Fibroblast of skin of left biceps (primary cell): ENCODE measurements at places on chromosomes 11 and 22.
A peak's percentile ranks its signal among the peaks of the same experiment; 100 is the strongest.

GRCh38 chr22:49961005-49961600, 531 bp downstream of the PIM3 start:
- DNase-seq = no peak

GRCh38 chr11:47003180-47003877, 66.8 kb downstream of the CSTPP1 start:
- no peak for DNase-seq

- peak; percentile 48 for DNase-seq
Measured at GRCh38 chr11:19419021-19419750, 178.4 kb upstream of the E2F8 start.

- no peak for DNase-seq
Measured at GRCh38 chr11:128343135-128343514, 244.2 kb downstream of the ETS1 start.

DNA sequence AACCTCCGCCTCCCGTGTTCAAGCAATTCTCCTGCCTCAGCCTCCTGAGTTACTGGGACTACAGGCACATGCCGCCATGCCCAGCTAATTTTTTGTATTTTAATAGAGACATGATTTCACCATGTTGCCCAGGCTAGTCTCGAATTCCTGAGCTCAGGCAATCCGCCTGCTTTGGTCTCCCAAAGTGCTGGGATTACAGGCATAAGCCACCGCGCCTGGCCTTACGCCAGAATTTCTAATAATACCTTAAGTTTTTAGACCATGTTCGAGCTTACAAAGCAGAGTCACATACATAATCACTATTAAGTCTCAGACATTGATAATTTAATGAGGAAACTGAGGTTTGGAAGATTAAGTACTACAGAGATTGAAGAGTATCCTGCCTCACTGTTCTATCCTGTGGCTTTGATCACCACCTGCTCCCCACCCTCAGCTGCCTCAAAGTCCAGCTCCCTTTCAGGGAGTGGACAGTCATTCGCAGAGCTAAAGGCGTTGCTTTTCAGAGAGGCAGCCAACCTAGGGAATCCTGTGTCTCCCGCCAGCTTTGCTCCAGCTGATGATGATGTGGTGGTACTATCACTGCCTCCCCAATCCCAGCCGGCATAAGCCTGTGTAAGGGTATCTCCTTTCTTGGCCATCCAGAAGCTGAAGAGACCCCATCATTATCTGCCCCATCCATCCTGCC, 7.7 kb downstream of the UBASH3B start:
- no peak for DNase-seq

DNA sequence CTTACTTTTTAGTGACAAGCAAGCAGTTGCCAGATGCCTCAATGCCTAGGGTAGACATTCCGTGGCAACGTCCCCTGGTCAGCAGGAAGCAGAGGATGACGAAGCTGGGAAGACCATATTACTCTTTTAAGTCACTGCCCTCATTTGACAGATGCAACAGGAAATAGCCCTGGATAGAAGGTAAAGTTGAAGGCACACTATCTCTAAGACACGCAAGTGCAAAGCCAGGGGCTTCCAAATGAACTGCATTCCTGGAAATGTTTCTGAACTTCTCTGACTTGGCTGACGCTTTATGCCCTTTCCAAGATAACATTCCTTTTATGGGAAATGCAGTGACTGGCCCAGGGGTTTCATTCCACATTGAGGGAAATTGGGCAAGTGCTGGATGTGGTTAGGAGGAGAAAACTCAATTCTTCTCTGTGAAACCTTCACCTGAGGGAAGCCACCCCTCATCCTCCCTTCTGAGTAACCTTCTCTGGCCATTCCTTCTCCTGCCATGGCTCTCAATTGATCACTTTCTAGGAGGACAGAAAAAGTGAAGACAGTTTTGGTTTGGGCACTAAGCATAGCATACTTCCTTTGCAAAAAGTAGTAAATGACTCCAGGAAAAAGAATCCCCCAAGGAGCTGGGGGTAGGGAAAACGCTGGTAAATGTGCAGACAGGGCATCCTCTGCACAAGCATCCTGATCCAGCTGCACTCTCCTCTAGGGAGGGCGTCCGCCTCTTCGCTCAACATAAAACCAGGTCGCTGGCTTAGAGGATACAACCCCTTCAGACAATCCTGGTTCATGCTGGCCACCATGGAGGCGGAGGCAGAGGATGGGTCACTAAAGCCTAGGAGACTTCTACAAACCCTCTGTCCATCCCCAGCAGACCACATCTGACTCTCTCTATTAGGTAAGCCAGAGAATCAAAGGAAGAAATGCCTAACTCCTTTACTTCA, 14.5 kb downstream of the PCSK7 start:
- peak; percentile 32 for DNase-seq

DNA sequence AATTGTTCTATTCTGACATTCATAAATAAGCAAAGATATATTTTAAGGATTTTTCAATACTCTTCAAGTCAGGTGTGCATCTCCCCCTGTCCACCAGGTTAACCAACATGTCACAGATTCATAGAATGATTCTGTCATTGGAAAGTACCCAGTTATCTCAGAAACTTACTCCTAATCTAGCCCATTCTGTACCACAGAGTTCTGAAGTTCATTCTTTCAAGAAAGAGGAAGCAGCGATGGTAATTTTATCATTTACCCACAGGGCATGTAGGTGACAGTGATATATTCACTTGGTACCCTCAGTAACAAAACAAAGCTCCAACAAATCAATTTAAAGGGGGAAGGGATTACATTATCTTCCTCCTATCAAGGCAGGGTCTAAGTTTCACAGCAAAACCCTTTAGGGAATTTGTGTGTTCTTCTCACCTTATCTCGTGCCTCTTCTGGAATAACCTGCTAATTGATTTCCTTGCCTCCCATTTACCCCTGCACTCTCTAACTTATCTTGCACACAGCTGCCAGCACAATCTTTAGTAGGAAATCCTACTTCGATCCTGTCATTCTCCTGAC, 19.0 kb upstream of the MPPED2 start:
- no peak for DNase-seq

DNA sequence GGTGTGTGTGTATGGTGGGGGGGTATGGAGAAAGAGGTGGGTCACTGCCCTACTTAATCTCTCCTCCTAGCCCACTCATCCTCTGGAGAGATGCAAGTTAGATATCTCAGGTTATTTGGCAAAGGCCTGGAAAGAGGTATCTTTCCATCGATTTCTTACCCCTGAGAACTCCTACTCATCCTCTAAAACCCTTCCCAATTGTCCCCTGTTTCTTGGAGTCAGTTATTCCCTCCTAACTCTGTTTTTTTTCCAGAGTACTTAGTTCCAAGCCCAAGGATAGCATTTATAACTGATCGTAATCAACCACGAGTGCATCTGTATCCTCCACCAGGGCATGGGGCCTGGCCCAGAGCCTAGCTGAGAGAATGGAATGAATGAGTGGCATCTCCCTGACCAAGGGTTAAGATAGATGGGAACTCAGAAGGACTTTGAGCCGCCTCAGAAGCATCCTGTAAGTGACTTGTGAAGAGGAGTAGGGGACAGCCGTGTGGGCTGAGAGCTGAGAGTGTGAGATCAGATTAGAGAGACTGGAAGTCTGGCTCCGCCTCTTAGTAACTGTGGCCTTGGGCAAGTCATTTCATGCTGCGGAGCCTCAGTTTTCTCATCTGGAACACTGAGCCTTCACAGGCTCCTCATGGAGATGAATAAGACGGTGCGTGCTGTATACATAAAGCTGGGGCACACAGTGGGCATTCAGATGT, 16.2 kb downstream of the CD6 start:
- DNase-seq = no peak

DNA sequence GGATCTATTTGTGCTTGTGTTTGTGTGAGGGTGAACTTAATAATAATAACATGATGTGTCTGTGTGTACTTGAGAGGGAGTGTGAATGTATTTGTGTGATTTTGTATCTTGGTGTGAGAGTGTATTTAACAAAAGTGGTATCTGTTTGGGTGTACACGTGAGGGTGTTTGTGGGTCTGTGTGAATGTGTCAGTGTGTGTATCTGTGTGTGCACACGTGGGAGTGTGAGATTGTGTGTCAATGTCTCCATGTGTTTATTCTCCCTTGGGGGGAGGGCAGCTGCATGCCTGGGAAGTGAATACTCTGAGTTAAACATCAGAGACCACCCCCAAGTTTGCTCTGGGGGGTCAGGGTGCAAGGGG, 15.0 kb upstream of the RPS19BP1 start:
- no peak for DNase-seq

DNA sequence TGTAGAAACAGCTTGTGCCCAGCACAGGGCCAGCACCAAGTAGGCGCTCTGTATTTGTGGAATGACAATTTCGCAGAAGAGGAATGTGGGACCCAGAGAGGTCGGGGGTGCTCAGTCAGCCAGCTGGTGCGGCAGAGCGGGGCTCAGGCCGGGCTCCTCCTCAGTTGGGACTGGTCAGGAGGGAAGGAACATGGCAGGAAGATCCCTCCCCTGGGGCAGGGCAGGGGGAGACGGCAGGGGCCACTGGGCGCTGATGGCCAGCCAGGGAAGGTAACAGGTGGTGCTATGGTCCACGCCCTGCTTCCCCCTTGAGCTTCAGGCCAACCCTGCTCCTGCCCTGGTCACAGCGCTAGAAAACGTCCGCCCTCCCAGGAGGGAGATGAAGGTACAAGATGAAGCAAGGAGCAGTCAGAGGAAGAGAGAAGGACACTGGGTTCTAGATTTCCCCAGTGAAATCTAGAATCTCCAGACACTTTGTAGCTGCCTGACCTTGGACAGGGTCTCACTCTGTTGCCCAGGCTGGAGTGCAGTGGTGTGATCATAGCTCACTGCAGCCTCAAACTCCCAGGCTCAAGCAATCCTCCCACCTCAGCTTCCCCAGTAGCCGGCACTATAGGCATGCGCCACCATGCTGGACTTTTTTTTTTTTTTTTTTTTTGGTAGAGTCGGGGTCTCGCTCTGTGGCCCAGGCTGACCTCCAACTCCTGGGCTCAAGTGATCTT, 13.5 kb upstream of the SPI1 start:
- DNase-seq = no peak

GRCh38 chr11:79421820-79422219, 19.0 kb downstream of the TENM4 start:
- DNase-seq = no peak

- DNase-seq = no peak
Measured at GRCh38 chr22:28005513-28005912, 86.5 kb upstream of the PITPNB start.

DNA sequence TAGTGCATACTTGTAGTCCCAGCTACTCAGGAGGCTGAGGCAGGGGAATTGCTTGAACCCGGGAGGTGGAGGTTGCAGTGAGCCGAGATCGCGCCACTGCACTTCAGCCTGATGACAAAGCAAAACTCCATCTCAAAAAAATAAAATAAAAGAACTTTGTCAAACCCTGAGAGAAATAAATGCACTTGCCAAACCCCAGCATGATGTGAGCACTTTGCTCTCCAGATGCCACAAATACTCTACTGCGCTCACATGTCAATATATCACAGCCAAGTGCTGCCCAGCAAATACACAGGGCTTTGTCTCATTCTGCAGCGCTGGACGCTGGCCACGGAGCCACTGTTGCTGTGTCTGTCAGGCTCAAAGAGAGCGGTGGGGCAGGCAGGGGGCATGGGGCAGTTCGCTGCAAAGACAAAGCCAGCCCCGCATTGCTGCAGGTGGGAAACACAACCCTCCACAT, 45.1 kb downstream of the AHNAK start:
- DNase-seq = no peak

GRCh38 chr22:39177456-39177775, 24.9 kb upstream of the CBX7 start:
- no peak for DNase-seq

DNA sequence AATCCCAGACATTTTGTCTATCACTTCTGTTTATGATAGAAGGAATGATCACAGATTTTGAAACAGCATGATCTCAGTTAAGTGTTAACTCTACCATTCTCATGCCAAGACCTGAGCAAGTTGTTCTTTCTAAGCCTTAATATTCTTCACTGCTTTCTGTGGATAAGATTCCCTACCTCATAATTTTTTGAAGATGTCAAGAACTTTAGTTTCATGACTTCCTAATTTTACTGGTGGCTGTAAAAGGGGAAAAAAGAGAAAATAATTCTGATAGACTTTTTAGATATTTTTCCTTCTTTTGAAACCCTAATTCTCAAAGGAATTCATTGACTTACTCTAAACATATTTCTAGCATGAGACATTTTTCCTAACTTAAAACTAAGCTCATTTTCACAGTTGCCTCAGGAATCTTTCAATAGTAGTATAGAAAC, 520.0 kb upstream of the LUZP2 start:
- no peak for DNase-seq

GRCh38 chr22:44627521-44628139, 74.4 kb upstream of the PRR5 start:
- DNase-seq = no peak

GRCh38 chr22:24120044-24120443, 61.2 kb upstream of the SUSD2 start:
- DNase-seq = no peak

- no peak for DNase-seq
Measured at GRCh38 chr11:65440831-65441499, 18.4 kb downstream of the NEAT1 start.

GRCh38 chr11:42253156-42253555, 793.7 kb upstream of the LRRC4C start:
- no peak for DNase-seq

GRCh38 chr11:44979543-44980399, 29.1 kb upstream of the TP53I11 start:
- DNase-seq = no peak

- DNase-seq = no peak
Measured at GRCh38 chr11:118623269-118623655, 15.8 kb downstream of the PHLDB1 start.

DNA sequence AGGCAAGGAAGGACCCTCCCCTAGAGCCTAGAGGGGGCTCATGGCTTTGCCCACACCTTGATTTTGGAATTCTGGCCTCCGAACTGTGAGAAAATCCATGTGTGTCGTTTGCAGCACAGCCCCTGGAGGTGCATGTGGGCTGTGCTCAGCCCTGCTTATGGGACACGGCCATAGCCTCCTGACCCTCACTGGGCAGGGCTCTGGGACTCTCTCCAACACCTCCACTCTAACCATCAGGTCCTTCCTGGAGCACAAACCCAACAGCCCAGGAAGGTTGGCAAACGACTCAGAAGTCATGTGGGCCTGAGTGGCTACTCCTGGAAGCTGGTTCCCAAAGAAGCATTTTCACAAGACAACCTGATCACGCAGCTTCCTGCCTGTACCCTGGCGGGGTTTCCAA, 144.1 kb downstream of the CTTN start:
- no peak for DNase-seq

DNA sequence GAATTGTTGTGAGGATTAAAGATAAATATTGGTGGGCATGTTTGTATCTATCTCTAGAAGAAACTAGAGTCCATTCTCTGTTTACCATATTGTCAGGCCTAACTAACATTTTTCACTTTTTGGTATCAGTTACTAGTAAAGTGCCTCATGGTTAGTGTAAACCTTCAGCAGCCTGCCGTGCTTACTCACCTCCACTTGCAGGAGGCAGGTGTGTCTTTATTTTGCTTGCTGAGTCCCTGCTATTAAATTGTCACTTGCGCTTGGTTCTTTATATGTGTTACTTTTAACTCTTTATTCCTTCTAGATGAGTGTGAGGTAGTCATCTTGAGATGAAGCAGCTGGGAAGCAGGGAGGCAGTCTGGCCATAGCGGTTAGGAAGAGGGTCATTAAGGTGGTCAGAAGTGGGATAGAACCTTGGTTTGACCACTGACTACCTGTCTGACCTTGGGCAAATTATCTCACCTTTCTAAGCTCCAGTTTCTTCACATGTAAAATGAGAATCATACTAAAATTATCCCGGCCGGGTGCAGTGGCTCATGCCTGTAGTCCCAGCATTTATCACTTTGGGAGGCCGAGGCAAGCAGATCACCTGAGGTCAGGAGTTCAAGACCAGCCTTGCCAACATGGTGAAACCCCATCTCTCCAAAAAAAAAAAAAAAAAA, 21.2 kb downstream of the PPP6R3 start:
- DNase-seq = no peak
